ENCODE measurements at places on chromosomes 5 and 9.

DNA sequence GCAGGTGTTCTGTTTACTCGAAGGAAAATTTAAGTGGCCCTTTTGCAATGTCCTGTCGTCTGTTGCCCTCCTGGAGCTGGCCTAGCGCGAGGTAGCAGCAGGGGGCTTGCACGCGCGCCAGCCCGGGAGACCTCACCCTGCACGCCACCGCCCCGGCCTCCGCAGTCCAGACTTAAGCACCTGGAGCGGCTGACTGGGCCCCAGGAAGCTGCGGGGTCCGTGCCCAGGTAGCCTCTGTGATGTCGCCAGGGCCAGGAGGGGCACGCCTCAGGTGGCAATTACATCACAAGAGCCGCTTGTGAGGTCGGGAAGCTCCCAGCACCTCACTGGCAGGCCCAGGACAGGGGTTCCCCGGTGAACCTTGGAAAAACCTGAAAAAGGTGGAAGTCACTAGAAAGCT, at the start of gene SAXO1:
Gene SAXO1, minus strand, starts transcription at position 195 of the 400 bp plus-strand sequence. CDS start 301 bp downstream, outside the sequence.
- DNase-seq: no peak

DNA sequence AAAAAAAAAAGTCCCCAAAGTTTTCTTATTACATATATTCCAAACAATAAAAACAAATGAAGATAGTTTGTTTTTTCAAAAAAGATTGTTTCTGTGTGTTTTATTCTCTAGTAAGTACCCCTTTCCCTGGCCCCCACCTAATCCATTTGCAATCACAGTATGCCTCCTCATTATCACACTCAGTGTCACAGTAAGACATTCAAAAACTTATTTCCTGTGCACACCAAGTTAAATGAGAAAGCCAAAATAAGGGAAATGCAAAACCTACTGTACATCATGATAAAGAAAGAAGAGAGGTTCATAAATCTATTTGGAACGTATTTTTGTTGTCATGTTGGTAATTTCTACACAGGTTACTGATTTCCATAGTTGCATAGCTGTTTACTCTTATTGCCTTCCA, 62.3 kb downstream of the ST8SIA4 start:
- no peak for DNase-seq

GRCh38 chr9:69307446-69308205, 17.4 kb upstream of the ENTREP1 start:
- DNase-seq: peak; percentile 55

DNA sequence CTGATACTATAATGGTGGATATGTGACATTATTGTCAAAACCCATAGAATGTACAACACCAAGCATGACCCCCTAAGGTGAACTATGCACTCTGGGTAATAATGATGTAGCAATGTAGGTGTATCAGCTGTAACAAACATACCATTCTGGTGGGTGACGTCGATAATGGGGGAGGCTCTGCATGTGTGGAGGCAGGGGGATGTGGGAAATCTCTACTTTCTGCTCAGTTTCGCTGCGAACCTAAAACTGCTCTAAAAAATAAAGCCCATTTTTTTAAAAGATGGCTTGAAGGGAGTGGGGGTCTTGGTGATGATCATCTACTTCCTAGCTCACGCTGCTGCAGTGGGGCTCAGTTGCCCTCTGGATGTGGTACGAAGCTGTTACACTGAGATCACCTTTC, 51.1 kb downstream of the RASGEF1C start:
- no peak for DNase-seq

DNA sequence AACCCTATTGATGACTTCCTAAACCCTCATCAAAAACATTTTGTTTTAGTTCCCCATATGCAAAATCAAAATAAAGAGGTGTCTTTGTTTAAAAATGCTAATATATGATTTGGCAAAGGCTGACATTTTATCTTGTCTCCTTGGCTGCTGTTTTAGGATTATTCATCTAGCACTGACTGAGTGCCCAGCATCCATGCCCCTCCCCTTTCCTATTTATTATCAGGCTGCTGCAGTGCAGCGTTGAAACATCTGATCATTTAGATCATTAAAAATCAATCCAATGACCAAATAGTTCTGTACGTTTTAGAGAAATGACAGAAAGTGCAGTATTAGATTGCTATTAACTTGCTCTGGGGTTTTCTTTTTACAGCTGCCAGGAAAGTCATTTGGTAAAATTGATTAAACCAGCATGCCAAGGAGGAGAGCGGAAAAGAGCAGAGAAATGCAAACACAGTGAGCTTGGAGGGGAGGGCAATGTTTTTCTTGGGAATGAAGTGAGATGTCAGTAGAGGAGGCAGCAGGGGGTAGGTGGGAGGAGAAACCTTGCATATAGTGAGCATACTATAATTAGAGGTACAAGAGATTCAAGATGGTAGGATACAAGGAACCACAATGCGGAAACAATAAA, 286.3 kb downstream of the PDE4D start:
- no peak for DNase-seq

DNA sequence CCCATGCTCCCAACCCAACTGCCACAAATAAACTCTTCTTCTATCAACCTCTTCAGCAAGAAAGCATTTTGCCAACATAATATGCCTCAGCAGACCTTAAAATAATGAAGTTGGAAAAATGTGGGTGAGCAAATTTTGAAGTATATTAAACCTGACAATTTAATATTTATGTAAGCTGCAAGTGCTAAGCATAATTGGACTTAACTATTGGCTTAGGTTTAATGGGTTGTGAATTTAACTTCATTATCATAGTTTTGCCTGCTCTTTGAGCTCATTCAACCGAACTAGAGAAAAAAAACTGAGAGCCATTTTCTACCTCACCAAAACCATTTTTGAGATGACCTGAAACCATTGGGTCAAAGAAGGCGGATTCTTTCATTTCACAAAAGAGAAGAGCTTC, 805.5 kb upstream of the DMAC1 start:
- DNase-seq: no peak

GRCh38 chr5:176899946-176900779, 1.0 kb upstream of the HK3 start:
- no peak for DNase-seq

- no peak for DNase-seq
Observed at GRCh38 chr5:114822436-114822835, 347.3 kb downstream of the TRIM36 start.

DNA sequence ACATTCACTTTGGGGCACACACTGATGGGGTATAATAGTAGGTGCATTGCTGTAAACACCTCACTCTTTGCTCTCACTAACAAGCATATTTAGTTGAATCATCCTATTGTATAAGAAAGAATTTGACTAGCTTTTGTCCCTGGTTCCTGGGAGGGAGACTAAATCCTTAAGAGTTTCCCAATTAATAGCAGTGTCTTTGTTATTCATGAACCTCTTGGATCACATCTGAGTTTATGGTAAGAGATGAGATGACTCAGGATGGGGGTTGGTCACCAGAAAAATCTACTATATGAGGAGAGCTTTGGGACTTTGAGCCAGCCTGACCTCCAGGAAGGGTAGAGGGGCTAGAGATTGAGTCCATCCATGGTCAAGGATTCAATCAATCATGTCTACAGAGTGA, 56.8 kb downstream of the PUM3 start:
- DNase-seq: peak; percentile 45

DNA sequence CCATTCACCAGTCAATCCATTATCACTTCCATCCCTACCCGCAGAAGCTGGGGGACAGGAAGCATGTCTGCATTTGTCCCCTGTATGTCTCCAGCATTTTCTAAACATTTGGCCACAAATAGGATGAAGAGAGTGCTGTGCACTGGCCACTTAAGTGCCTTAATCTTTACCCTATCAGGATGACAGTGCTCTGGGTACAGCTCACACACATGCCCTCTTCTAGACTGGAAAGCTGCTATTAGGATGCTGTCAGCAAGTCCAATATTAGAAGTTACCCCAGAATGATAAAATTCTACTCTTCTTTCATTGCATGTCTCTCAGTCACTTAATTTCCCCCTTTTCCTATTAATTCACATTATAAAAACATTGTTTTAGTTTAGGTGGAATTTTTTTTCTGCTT, 168.4 kb downstream of the RASEF start:
- DNase-seq: no peak

All from HFFc6 (cell line).